Daoy (cell line): ENCODE measurements at places on chromosomes 7 and 10.
A peak's percentile ranks its signal among the peaks of the same experiment; 100 is the strongest.

GRCh38 chr10:119349937-119350501, 142.6 kb downstream of the GRK5 start:
- DNase-seq: no peak

GRCh38 chr10:98106531-98106930, 27.9 kb upstream of the R3HCC1L start:
- no peak for DNase-seq

DNA sequence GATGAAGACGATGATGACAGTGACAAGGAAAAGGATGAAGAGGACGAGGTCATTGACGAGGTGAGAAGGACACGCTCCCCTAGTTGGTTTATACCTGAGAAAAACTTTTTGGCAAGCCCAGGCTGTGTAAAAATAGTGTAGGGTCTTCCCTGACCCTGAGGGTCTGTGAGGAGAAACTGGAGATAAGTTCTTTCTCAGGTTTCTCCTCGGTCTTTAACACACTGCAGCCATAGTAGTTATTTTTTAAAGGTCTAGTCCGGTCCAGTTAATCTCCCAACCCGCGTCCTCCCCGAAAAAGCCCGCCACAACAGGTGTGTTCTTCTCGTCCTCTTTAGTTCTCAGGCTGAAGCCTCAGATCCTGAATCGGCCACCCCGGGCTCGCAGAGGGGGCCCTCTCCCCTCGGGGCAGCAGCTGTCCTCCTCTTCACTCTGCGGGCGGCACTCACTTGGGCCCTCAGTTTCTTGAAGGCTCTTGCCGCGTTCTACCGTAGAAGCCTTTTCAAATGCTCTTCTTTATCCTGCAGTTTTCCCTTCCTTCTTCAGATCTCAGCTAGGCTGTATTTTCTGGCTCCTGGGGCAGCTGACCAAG, 411 bp downstream of the BCCIP start:
- no peak for DNase-seq

DNA sequence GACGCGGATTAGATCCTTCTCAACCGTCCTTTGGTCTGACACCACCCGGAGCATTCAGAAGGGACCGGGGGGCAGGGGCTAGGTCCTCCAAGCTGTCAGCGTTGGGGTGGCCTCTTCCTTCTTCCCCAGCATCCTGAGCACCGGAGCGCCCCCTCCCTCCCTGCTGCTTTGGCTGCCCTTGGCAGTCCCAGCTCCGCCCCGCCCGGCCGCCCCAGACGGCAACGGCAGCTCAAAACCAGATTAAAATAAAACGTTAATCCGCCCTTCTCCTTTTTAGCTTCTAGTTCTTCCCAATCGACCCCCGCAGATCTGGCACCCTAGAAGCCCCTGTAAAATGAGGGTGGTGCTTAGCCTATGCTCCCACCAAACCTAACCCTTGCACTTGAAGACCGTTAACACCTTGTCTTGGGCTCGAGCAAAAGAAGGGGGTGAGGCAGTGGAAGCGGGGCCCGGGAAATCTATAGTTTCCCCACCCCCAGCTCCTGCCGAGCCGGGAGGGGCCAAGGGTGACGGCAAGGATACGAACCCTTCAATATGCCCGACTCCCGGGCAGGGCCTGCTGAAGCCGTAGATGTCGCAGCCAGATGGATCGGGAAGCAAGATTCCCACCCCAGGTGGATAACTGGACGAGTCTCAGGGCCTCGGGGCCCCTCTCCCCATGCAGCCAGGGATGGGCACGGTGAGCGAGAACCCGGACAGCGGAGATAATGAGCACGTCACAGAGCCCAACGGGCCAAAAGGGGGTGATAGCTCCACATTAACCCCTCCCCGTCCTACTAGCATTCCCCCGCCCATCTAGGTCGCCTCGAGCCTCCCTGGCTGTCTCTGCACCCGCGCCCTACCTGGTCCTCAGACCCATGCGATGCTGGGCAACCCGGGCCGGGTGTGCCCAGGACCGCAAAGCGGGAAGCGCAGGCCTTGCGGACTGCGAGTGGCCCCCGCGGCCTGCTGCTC, 169.7 kb downstream of the NRF1 start:
- peak; percentile 72 for DNase-seq

- peak; percentile 36 for DNase-seq
Measured at GRCh38 chr7:153943457-153943856, 108.7 kb upstream of the DPP6 start.

- DNase-seq: peak; percentile 23
Measured at GRCh38 chr7:37973915-37974314, 53.5 kb downstream of the EPDR1 start.
